ENCODE measurements at places on chromosomes 16 and 17.

GRCh38 chr16:88673716-88674379 is 11.0 kb upstream of the MVD start:
- DNase-seq, result no peak

GRCh38 chr17:4040784-4041183 is 76.5 kb upstream of the ATP2A3 start:
- DNase-seq, result no peak

GRCh38 chr17:38543403-38544174 is 62.2 kb downstream of the SRCIN1 start:
- no peak for DNase-seq

- no peak for DNase-seq
These were observed 17.8 kb upstream of the SLC6A4 start for GRCh38 chr17:30253312-30253711.

DNA sequence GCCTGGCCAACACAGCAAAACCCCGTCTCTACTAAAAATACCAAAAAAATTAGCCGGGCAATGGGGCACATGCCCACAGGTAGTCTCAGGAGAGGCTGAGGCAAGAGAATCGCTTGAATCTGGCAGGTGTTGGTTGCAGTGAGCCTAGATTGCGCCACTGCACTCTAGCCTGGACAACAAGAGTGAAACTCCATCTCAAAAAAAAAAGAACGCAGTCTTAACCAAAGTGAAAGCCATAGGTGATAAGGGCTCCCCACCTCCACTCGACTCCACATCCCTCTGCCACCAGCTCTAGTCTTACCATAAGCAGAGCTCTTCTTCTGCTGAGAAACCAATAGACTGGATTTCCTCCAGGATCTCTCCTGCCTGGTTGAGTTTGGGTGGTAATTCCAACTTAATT is 266.0 kb downstream of the PHKB start:
- no peak for DNase-seq

DNA sequence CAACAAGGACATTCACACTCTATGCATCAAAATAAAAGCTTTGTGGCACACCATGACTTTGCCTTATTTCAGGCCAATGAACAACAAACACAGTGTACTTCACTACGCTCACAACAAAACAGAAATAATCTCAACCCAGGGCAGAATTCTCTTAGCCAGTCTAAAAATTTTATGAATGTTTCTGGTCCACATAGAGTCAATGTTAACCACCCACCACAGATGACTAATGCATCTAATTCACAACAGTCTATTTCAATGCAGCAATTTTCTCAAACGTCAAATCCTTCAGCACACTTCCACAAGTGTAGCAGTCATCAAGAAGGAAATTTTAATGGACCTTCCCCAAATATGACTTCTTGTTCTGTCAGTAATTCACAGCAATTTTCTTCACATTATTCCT is 101.7 kb downstream of the CHD9 start:
- no peak for DNase-seq

- peak; percentile 51 for DNase-seq
These were observed 154.2 kb downstream of the MRM1 start for GRCh38 chr17:36755586-36755985.

GRCh38 chr16:29664091-29664921 is 1.3 kb downstream of the SPN start:
- peak; percentile 62 for DNase-seq

DNA sequence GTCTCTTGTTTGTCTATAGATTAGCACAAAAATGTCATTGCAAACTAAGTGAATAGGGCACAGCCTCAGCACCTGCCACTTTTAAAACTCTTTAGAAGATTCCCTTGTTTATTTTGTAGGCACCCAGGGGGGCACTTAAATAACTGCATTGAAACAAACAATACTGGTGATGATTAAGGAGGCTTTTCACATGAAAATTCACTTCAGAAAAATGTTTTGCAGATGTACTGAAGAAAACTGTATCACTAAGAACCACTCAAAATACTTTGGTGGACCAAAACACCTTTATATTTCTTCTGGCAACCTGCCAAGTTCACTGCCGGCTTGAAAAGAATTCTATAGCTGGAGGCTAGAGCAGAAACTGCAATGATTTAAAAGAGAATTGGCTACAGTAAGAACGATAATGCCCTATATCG is 281.5 kb downstream of the TOX3 start:
- DNase-seq, result no peak

GRCh38 chr17:2213291-2213960 is 90.2 kb downstream of the SMG6 start:
- no peak for DNase-seq

- DNase-seq, result no peak
These were observed 59.8 kb upstream of the RBFOX3 start for GRCh38 chr17:79670537-79671084.

Measured in activated naive CD4-positive, alpha-beta T cell treated with Interleukin-2 at 50 U/mL for 16 hours (primary cell).